ENCODE measurements at places on chromosomes 3 and 15.

- DNase-seq, result no peak
These were observed 5.6 kb downstream of the PPCDC start for GRCh38 chr15:75028991-75029377.

GRCh38 chr3:72335458-72336095 is 512.7 kb downstream of the SHQ1 start:
- no peak for DNase-seq

- no peak for DNase-seq
These were observed 61.4 kb downstream of the ATP10A start for GRCh38 chr15:25801586-25802284.

DNA sequence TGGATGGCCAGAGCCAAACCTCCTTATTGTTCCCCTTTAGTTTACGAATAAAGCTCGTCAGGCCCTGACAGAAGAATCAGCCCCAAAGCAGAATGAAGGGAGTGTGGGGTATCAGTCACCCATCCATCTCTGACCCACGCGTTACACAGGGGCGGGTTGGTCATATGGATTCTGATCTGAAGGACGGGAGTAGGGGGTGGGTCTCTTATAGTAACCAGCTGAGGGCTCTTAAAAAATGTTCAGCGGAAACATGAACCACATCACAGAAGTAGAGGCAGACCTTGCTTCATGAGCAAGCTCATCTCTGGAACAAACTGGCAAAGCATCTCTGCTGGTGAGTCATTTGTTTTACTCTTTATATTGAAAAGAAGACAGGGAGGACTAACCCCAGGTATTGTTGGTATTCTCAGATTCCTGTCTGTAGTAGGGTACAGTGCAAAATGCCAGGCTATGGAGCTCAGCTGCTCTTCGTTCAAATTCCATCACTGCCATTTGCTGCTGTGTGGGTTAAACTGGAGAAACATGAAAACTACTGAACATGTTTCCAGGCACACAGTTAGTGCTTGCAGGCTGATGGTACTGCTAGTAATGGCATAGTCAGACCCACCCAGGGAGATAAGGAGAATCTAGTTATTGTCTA is at the start of gene CXCR6:
TSS of gene CXCR6 (plus strand) at position 258 of the 640 bp plus-strand sequence. CDS start 3,018 bp downstream, outside the sequence.
- no peak for DNase-seq

GRCh38 chr3:1190569-1190968 is 97.7 kb downstream of the CNTN6 start:
- no peak for DNase-seq

- no peak for DNase-seq
These were observed 198.4 kb upstream of the ZNF717 start for GRCh38 chr3:75983609-75984290.

DNA sequence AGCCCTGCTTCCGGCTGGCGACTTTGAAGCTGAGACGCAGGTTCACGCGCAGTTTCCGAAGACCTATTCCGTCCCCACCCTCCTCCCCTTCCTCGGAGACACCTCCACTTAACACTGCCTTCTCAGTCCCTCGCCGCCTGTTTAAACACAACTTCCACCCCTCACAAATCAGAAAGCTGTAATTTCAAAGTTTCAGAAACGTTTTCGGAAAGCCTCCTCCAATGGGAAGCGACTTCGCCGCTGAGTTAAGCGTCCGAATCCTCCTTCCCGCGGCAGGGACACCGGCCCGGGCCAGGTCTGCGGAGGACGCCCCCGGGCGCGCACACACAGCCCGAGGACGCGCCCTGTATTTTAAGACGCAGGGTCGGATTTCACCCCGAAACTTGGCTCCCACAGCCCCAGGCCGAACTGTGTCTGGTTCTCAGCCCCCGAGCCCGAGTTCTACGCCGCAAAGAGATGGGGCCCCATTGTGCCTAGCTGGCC is 559 bp upstream of the LRRN1 start:
- peak; percentile 58 for DNase-seq

GRCh38 chr3:72591522-72592421 is 256.5 kb downstream of the SHQ1 start:
- no peak for DNase-seq

All from psoas muscle (tissue), 8 donors.